ENCODE measurements at places on chromosomes 11 and 22.
A peak's percentile ranks its signal among the peaks of the same experiment; 100 is the strongest.

DNA sequence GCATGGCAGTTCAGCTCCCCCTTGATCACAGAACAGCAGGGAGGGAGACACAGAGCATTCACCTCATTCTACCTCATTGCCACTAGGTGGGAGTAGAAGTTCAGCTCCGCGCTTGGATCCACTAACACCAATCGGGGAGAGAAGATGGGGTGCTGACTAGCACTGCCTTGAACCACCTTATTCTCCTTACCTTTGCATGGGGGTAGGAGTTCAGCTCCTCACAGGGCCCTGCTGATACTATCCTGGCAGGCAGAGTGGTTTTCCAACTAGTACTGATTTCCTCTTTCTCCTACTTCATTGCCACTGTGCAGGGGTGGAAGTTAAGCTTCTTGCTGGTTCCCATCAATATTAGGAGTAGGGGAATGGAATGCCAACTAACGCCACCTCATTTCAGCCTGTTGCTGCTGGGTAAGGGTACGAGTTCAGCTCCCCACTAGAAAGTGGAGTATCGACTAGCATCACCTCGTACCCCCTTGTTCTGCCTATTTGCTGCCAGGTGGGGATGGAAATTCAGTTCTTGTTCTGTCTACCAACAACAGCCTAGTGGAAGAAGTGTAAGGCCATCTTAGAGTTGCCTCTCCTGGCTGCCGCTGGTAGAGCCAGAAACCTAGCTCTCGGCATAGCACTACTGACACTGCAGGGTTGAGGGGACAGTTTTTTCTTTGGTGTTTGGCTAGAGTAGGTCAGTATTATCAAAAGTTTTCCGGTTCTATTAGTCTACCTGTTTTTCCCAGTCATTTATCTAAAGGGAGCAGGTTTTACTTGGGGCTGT, 550.9 kb upstream of the CCDC90B start:
- DNase-seq = no peak

- no peak for DNase-seq
These were observed 231.0 kb downstream of the DDX10 start for GRCh38 chr11:108895579-108896480.

- no peak for DNase-seq
These were observed 95.3 kb downstream of the DBX1 start for GRCh38 chr11:20064961-20065405.

- DNase-seq = no peak
These were observed 623 bp downstream of the NDUFS8 start for GRCh38 chr11:68031144-68031464.

DNA sequence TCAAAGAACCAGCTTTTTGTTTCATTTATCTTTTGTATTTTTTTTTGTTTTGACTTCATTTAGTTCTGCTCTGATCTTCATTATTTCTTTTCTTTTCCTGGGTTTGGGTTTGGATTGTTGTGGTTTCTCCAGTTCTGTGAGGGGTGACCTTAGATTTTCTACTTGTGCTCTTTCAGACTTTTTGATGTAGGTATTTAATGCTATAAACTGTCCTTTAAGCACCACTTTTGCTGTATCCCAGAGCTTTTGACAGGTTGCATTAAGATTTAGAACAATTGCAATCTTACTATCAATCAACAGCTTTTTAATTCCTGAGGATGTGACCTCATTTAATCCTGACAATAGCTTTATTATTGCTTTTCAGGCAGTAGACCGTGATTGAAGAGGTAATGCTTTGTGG, 94.3 kb downstream of the ZNF280B start:
- DNase-seq = no peak

- no peak for DNase-seq
These were observed 5.1 kb downstream of the CHEK2 start for GRCh38 chr22:28736301-28737155.

DNA sequence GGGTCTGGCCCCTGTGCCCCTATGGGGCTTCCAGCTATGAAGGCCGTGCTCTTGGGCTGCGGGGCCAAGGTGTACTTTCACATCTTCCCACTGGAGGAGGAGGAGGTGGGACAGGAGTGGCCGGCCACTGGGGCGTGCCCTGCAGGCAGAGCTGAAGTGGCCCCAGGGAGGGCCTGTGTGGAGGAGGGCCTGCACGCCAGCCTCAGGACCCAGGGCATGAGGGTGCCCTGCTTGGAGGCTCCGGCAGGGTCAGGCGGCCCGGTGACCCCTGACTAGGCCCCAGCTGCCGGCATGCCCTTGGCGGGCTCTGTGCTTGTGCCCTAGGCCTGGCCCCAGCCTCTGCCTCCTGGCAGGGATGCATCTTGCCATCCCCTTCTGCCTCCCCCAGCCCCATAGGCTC, 5.2 kb downstream of the PRR5 start:
- DNase-seq = no peak

DNA sequence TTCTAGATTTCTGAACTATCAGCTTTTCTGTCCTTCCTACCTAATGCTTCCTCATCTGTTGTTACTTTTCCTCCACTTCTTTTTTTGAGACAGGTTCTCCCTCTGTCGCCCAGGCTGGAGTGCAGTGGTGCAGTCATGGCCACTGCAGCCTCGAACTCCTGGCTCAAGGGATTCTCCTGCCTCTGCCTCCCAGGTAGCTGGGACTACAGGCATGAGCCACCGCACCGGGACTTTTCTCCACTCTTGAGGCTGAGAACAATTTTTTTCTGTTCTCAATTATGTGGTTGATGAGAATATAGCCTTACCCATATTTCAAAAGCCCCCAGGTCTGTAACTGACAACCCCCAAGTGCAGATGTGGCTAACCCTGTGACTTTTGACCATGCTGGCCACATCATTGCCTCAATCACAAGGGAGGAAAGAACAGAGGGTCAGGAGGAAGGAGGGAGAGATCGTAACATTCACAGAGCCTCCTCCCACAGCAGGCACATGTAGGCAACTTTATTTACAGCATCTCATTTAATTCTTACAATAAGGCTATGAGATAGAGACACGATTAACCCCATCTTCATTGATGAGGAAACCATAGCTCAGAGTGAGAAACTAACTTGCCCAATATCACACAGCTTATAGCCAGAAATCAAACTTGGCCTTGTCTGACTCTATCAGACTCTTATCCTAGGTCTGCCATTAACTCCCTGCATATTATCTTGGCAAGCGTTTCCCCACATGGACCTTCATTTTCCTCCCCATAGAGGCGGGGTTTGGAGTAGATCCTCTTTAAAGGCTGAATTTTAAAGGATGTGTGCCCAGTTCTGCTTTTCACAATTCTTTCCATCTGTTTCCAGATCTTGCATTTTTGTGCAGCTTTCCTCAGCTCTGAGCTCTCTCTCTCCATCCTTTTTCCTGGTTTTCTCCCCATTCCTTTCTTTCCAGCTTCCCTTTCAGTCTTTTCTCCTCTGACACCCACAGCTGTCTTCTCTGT, 9.6 kb downstream of the POU2F3 start:
- DNase-seq = no peak

GRCh38 chr11:16977994-16978315, 36.3 kb downstream of the PLEKHA7 start:
- no peak for DNase-seq

GRCh38 chr11:121063728-121064127, 37.3 kb upstream of the TECTA start:
- DNase-seq = no peak

DNA sequence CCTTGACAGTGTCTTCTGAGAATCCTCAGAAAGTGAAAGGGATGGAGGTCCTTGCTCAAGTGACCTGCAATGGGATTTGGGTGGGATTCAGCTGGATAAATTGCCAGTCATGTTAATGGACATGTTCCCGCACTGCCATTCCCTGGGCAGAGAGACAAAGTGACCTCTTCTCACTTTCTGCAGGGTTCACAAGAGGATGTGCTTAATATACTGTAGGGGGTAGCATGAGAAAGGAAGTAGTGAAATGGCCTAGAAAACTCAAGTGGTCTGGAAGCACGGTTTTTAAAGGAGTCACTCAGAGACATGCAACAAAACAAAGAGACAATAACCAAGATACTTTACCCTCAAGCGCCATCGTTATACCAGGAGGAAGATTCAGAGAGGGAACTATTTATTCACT, 70.2 kb downstream of the NELL1 start:
- no peak for DNase-seq

DNA sequence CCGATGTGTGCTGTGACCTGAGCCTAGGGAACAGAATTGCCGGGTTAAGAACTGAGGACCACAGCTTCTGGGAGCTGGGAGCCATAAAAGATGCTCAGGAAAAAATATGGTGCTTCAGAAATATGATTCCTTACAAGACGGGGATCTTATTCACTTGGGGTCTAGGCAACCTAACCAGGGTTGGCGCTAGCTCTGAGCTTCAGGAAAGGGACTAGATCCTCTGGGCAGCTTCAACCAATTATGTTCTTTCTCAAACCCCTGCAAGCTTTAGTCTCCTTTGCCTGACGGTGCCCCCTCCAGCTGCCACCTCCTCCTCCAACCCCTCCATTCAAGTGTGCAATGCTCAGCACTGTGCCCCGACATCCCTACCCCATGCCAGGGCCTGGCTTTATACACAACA, 634.1 kb upstream of the CADM1 start:
- no peak for DNase-seq

GRCh38 chr11:85619499-85619898, 7.6 kb downstream of the DLG2 start:
- no peak for DNase-seq

GRCh38 chr11:18769802-18770456, 21.7 kb downstream of the PTPN5 start:
- DNase-seq = no peak

DNA sequence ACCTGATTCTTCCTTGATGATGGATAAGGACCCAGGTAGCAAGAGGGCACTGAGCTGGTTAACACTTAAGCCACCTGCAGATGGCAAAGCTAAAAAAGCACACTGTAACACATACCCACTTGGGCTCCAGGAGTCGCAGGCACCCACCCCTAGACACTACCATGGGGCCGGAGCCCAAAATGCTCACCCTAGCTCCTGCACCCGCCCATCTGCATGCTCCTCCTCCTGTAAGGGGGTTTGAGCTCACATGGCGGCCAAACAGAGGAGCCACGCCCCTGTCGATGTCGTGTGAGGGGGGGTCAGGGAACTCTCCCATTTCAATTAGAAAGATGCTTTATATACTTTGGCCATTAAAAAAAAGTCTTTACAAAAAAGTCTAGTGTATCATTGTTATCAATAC, 370.7 kb downstream of the DLG2 start:
- no peak for DNase-seq

- no peak for DNase-seq
These were observed 110.3 kb downstream of the WNT7B start for GRCh38 chr22:45866646-45867117.

DNA sequence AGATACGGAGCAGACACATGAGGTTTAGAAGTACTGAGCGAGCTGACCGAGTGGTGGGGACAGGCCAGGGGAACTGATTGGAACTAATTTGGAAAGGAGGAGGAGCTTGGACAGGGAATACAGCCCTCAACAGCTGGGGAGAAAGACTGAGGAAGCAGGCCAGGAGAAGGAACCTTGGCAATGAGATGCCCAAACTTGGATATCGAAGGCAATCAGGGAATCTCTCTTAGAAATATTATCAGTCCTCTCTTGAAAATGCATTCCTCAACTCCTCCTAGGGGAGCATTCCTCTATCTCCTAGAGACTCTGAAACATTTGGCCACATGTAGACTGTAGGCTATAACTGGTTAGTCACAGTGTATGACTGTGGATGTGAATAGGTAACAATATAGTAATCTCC, 284.6 kb downstream of the GUCY1A2 start:
- no peak for DNase-seq

DNA sequence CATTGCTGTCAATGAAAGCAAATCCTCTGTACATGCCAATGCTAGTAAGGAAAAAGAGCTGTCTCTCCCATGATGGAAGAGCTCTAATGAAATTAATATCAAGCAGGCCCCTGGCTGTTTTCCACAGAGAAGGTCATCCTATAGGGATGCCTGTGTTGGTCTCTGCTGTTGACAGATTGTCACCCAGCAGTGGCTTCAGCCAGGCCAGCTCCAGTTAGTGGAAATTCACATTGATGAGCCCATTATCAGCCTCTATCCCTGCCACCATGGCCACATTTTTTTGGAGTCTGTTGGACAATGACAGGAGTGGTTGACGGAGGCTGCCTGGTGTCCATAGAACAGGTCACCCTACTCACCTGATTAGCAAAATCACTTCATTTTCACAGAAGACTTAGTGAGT, 104.3 kb downstream of the GGTLC2 start:
- no peak for DNase-seq

DNA sequence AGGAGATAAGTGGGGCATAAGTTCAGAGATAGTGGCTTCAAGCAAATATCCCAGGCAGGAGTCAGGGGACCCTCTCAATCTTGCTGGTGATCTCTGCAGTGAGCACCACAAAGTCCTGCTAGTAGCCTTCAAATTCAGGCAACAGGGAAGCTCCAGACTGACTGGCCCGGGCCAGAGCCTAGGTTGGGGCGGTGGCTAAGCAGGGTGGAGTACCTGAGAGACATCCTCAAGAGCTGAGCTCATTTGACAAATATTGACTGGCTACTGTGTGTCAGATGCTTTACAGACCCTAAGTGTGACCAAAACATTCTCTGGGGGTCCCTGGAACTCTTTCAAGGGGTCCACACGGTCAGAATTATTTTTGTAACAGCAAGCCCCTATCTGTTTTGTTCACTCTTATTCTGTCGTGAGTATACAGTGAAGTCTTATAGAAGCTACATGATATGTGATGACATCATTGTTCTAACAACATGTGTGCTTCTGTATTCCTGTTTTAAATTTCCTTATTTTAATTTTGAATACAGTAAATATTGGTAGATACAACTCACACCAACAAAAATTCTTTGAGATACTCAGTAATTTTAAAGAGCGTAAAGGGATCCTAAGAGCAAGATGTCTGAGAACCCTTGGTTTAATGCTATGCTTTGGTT, 71.6 kb downstream of the APIP start:
- DNase-seq = no peak

- DNase-seq = no peak
These were observed 8.7 kb upstream of the OR4B1 start for GRCh38 chr11:48207881-48208280.

- no peak for DNase-seq
These were observed 1.6 kb downstream of the DEAF1 start for GRCh38 chr11:693415-693831.

DNA sequence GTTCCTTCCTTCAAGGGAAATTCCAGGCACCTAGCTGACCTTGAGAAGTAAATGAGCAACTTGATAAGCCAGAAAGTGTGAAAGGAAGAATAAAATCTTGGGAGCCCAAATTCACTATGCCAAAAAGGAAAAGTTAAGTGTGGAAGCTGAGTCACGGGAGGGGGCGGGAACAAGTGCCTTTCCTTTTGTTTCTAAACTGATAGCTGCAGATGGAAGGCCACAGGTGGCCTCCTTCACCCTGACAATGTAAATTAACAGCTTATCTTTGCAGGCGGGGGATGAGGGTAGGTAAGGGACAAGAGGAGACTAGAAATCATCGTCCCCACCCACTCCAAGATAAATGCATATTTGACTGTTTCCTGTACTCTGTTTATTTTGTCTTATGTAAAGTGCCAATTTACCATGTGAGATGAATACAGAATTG, 36.4 kb upstream of the TREH start:
- no peak for DNase-seq

GRCh38 chr22:45310331-45310976, 720 bp downstream of the FAM118A start:
- peak; percentile 24 for DNase-seq

DNA sequence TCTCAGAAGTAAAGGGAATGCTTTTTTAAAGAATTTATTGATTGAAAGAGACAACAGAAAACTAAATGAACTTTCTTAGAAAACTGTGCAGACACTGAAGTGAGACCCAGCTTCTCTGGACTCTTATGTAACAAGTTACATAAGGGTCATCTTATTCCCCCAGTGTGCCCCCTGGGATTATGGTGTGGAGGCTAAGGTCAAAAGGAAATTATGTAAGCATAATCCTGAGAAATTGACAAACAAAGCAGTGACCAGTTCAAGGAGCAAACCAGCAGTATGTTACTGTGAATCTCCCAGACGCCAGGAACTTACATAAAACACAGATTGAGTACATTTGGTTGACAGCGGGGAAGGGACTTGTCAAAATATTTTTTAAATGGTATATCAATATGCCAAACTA, 78.6 kb downstream of the SLC1A2 start:
- DNase-seq = no peak
